ENCODE measurements at places on chromosomes 5 and 9.

DNA sequence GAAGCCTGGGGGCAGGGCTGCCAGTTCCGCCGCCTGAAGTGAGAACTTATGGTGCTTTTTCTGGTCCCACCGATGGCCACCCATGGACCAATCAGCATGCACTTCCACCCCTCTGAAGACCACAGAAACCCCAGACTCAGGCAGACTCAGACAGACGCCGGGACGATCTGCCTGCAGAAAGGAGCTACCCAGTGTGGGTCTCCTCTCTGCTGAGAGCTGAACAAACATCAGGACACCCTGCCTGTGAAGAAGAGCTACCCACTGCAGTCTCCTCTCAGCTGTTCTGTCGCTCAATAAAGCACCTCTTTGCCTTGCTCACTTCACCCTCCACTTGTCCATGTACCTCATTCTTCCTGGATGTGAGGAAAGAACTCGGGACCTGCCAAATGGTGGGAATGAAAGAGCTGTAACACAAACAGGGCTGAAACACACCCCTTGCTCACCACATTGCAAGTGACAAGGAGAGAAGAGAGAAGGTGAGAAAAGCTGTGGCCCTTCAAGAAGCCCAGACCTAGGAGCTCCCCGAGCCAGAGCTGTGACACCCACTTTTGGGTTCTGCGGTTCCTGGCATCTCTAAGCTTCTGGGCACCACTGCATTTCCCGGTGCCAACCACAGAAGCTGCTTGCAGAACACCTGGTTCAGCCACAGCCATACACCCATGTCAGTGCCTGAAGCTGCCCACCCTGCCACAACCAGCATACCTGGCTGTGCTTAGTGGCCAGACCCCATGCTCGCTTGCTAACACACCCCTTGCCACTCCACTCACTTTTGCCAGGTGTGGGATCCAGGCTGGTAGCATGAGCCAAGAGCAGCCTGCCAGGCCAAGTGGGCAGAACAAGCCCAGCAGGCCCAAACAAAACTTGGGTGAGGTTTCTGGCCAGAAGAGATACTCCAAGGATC is 114.3 kb upstream of the TSLP start:
- peak; percentile 6 for DNase-seq

GRCh38 chr5:36610621-36611020 is 4.2 kb downstream of the SLC1A3 start:
- no peak for DNase-seq

DNA sequence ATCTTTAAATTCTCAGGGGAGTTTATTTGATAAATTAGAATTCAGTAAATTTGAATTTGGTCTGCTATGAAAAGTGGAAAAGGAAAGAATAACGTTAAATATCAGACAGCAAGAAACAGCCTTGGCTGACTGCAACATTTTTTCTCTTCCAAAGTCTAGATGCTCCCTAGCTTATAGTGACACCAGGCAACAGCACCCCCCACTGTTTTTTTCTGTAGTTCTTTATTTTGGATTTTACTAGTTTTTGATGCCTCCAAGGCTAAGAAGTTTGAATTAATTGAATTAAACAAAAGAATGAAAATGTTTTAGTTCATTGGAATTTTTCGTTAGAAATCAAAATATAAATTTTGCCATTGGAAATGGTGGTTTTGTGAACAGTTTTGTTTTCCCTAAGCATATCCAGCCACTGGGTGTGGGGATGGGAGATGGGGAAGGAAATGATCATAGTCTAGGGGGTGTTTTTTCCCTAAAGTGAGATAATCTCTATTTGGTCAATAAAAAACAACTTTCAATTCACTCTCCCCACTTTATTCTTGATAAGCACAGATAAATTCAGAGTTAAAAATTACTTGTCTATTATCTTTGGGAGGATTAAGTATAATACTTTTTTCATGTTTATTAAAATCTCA is 199.3 kb upstream of the CD180 start:
- DNase-seq: no peak

DNA sequence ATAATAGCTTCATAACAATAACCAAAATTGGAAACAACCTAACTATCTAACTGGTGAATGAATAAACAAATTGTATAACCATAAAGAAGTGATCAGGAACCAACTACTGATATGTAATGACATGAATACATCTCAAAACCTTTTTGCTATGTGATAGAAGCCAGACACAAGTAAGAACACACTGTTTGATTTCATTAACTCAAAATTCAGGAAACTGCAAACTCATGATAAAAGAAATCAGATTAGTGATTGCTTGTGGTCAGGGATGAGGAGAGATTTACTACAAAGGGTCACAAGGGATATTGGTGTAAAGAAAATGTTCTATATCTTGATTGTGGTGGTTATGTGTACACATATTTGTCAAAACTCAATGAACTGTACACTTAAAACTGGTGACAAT is 22.6 kb upstream of the BRINP1 start:
- no peak for DNase-seq

DNA sequence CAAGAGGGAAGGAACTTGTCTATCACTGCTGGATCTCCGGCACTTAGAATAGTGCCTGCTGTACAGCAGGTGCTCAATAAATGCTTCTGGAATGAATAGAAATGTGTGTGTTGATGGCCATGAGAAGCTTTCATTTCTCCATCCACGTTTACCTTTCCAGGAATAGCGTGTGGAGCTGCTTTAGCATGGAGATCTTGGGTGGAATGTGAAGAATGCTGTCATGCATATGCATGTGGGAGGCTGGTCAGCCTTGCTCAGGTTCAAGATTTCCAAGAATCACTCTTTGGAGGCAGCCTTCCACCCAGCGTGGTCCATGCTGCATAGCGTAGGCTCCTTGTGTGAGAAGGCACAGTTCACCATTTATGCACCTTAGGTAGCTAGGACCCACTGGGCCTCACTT is 19.2 kb downstream of the COL15A1 start:
- no peak for DNase-seq

DNA sequence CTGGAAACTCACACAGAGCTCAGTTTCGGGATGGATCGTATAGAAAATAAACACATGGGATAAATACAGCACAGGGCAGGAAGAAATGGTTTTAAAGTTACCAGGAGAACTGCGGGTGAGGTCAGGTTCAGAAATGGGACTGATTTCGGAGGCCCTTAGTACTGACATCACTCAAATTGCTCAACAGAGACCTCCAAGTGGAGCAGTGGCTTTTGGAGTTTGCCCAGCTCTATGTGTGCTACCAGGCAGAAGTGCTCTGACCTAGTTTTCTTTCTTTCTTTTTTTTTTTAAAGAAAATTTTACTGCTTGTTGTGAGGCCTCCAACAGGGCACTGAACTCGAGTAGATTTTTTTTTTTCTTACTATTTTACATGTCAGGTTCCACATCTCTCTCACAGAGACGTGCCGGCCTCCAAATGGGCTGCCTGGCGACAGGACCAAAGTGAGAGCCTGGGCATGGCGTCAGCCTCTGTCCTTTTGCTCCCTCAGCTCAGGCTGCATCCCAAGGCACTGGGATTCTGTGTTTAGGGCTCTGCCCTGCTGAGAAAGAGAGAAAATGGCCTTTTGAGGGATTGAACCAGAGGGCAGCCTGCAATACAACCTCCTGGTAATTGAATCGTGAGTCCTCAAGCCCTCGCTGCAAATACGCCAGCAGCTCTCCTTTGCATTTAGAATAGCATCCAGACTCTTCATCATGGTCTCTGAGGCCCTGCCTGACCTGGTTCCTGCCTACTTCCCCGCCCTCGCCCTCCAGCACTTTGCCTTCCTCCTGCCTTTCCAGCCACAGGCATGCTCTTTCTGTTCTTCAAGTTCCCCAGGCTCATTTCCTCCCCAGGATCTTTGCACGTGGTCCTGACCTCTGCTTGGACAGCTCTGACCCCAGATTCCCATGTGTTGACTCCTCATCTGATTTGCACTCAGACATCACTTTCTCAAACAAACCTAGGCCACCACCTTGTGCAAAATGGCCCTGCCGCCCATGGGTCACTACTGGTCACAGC is 173.5 kb downstream of the FGF1 start:
- peak; percentile 15 for DNase-seq

DNA sequence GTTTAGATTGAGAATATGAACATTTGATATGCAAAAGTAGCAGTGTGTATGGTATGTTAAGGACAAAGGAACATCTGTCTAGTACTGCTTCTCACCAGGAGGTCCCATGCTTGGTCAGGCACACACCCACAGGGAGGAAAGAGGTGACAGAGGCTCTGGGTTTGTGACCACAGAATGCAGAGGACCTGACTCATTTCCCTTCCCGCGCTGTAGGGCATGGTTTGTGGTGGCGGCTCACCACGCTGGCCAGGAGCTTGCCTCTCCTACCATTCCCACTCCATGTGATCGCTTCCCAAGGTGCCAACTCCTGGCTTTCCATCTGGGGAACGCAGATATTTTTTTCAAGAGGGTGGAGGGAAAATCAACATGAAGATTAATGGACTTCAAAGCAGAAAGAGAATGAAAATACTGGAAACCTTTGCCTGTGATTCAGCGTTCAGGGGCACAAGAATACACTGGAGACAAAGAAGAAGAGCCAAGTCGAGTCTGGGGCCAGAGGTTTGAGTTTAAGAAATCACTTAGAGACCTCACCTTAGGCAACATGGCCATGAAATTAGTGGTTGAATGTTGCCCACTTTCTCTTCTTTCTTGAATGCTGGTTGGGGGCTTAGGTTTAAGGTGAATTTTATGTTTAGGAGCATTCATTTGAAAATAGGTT is 477.8 kb downstream of the CCDC171 start:
- DNase-seq: peak; percentile 72

DNA sequence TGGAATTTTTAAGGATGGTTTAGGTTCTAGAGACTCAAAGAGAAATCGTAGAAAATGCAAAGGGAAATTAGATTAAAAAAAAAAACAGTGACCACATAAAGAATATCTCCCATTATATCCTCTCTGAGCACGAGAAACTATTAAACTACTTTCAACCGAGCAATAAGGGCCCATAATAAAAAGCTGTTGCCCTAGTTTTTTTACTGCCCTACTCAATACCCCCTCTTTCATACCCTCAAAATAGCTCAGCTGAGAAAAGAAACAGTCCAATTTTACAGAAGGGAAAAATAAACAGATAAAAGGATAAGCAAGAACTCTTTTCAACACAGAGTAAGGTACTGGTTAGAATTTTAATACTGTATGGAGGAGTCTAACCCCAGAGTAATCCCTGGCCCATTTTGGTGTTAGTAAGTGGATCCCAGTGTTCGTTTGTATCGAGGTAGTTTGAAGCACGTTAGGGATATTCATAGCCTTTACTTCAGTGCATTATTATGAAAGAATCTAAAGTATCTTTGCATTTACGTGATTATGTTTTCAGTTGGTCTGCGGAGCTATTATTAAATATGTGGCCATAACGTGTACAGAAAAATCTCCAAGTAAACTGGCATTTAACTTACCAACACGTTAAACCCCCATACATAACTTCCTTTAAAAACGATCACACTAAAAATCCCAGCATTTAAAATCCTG is 980 bp upstream of the RHOBTB3 start:
- no peak for DNase-seq

DNA sequence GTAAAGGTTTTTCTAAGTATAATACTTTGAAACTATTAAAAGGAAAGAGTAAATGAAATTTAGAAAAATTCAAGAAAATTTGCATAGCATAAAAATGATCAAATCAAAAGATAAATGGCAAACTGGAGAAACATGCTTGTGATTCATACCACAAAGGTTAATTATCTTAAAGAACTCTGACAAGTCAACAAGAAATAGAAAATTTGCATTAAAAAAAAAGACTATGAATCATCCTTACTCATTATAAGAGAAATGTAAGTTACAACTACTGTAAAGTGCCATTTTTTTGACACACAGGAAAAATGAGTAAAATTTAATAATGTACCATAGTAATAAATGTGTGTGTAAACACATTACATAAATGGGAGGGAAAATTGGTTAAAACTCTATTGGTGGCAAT is 624.4 kb upstream of the C9orf72 start:
- DNase-seq: peak; percentile 34

DNA sequence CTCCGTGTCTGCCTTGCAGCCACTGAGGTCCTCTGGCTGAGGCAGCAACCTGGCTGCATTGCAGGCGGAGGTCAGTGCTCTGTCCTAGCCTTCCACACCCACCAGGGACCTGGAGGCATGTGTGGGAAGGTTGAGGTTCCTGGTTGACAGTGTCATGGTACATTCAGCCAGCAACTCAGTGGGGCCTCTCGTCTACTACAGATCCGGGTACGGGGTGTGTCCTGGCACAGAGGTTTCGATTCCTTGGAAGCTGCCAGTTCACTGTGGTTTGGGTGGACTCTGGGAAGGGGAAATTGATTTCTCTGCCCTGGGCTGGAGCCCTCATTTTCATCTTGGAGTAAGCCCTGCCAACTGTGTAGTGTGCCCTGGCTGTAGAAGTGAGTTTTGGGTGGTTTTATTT is 45.1 kb downstream of the PDE8B start:
- no peak for DNase-seq

DNA sequence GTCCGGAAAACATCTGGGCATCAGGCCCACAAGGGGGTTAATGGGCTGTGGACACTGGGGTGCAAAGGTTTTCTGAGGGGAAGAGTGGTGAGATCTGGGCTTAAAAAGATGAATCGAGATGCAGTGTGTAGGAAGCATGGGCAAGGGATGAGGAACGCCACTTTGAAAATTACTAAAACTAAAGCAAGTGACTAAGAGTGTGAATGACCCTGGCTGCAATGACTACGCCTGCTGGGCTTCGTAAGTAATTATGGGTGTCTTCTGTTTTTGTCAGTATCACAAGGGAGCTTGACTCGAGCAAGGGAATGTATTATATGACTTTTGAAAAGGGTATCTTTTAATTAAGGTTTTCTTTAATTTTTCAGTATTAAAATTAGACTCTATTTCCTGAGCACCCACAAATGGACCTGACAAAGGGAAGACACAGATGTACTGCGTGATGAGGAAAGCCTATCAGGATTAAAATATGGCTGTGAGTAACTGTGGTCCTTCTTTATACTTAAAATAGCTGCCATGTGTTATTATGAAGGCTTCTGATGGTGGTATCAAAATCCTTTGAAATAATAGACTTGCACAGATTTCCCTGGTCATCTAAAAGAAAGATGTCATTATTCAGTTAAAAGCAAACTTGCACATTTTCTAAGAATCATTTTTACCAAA is 4.2 kb downstream of the CTXN3 start:
- DNase-seq: no peak

GRCh38 chr9:72305102-72305546 is 59.9 kb downstream of the ZFAND5 start:
- peak; percentile 64 for DNase-seq

GRCh38 chr5:121628783-121629182 is 222.9 kb upstream of the FTMT start:
- peak; percentile 38 for DNase-seq

GRCh38 chr5:104187656-104188055 is 625.1 kb upstream of the NUDT12 start:
- no peak for DNase-seq

DNA sequence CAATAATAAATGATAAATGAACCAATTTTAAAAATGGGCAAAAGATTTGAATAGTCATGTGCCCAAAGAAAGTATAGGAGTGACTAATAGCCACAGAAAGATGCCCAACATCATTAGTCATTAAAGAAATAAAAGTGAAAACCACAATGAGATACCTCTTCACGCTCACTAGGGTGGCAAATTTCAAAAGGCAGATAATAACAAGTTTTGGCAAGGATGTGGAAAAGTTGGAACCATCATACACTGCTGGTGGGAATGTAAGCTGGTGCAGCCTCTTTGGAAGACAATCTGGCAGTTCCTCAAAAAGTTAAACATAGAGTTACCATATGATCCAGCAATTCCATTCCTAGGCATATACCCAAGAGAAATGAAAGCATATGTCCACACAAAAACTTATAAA is 1819.8 kb downstream of the MAT2B start:
- DNase-seq: peak; percentile 88

- DNase-seq: peak; percentile 66
Measured at GRCh38 chr5:7395947-7396712, at the start of gene ADCY2. Gene ADCY2 (plus strand): TSS chr5:7396138. CDS start chr5:7396297, 159 bp downstream.

- no peak for DNase-seq
Measured at GRCh38 chr9:99046542-99047071, 58.3 kb upstream of the TGFBR1 start.

All from epithelial cell of esophagus (primary cell).